Panc1 (cell line): ENCODE measurements at places on chromosomes 5 and 9.

GRCh38 chr9:133075925-133076630 lies 14.3 kb downstream of the CEL start:
- H3K27ac ChIP-seq: no peak overlapping the region
- peak; percentile 17 for DNase-seq
- no peaks in the 10 kb centered on the region for H3K4me1 ChIP-seq
- H3K36me3 ChIP-seq: no peaks in the 10 kb centered on the region
- H3K4me3 ChIP-seq: no peak overlapping the region

GRCh38 chr5:98109561-98110006 lies 663.9 kb upstream of the RGMB start:
- no peaks in the 10 kb centered on the region for H3K36me3 ChIP-seq
- no peak overlapping the region for H3K27ac ChIP-seq
- no peaks in the 10 kb centered on the region for H3K4me1 ChIP-seq
- H3K4me3 ChIP-seq: no peak overlapping the region
- no peak for DNase-seq
- no peaks in the 10 kb centered on the region for H3K27me3 ChIP-seq

- no peaks in the 10 kb centered on the region for H3K36me3 ChIP-seq
- no peaks in the 10 kb centered on the region for H3K27me3 ChIP-seq
- no peak for DNase-seq
- H3K27ac ChIP-seq: no peak overlapping the region
- no peaks in the 10 kb centered on the region for H3K4me1 ChIP-seq
- no peak overlapping the region for H3K4me3 ChIP-seq
These were observed 1.3 kb downstream of the TMEM174 start for GRCh38 chr5:73174100-73174815.

DNA sequence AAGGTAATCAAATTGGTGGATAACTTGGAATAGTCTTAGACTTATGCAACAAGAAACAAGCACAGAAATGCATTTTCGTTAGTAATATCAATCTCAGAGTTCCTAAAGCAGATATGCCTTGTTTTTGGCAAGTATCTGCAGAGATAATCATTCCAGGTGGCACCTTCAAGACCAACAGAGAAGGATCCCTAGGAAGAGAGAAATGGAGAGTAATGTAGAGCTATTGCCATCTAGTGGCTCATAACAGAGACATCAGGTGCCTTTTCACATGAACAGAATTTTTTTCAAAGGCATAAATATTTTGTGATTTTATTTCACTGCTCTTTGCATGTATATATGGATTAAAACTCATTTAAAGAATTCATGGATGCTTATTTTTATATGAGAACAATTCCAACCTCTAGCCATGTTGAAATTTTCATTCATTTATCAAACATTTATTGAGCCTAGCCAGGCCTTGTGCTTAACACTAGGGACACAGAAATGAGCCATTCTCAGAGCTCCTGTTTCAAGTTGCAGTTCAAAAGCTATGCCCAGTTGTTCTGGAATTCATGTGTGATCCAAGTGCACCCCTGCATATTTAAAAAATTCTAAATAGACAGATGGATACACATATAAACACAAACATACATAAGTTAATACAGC lies 117.5 kb upstream of the OR13F1 start:
- H3K4me1 ChIP-seq: no peaks in the 10 kb centered on the region
- DNase-seq: peak; percentile 8
- no peaks in the 10 kb centered on the region for H3K36me3 ChIP-seq
- no peak overlapping the region for H3K4me3 ChIP-seq

GRCh38 chr5:104628911-104629310 lies 1066.3 kb upstream of the NUDT12 start:
- no peak for DNase-seq
- no peak overlapping the region for H3K4me3 ChIP-seq
- no peaks in the 10 kb centered on the region for H3K27me3 ChIP-seq
- no peak overlapping the region for H3K27ac ChIP-seq
- H3K36me3 ChIP-seq: no peaks in the 10 kb centered on the region

GRCh38 chr5:5340206-5340729 lies 82.2 kb upstream of the ICE1 start:
- no peak overlapping the region for H3K4me3 ChIP-seq
- no peaks in the 10 kb centered on the region for H3K36me3 ChIP-seq
- DNase-seq: peak; percentile 24
- H3K4me1 ChIP-seq: no peaks in the 10 kb centered on the region
- no peaks in the 10 kb centered on the region for H3K27me3 ChIP-seq

DNA sequence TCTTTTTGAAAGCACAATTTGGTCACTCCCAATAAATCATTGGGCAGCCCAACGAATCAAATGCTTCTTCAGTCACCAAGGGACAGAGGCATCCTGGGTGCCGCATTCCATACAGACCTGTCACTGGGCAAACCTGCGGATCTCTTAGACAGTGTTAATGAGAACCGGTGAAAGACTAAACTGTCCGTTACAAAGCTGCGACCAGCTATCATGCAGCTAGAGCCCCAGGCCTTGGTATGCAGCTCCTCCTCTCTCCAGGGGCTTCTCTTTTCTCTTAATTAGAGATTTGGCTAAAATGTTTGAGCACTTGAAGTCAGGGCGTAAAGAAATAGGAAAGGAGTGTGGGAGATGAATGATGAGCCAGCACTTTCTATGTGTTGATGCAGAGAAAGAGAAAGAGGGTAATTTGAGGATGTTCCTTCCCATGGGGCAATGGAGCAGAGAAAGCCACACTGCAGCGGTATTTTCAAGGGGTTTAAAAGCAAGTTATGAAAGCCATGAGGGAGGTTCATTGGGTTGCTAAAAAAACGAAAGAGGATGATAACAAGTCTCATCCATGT lies 175.3 kb downstream of the RFK start:
- no peak for DNase-seq
- H3K27me3 ChIP-seq: no peaks in the 10 kb centered on the region
- H3K27ac ChIP-seq: no peak overlapping the region
- H3K4me1 ChIP-seq: no peaks in the 10 kb centered on the region
- H3K36me3 ChIP-seq: no peaks in the 10 kb centered on the region

DNA sequence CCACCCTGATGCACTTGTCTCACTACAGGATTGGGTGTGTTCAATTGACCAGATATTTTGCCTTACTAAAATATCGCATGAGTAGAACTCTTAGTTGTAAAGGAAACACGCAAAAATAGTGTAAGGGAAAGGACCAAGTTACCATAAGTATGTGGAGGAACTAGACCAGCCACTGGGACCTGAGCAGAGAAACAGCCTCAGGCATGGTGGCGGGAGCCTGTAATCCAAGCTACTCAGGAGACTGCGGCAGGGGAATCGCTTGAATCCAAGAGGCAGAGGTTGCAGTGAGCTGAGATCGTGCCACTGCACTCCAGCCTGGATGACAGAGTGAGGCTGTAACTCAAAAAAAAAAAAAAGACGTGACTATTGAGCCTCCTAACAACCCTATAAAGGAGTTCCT lies 117.9 kb upstream of the SPATA31C2 start:
- no peak for DNase-seq
- no peak overlapping the region for H3K4me3 ChIP-seq
- H3K36me3 ChIP-seq: no peaks in the 10 kb centered on the region
- H3K4me1 ChIP-seq: peaks cover 8% of the 10 kb centered on the region
- no peaks in the 10 kb centered on the region for H3K27me3 ChIP-seq
- H3K27ac ChIP-seq: no peak overlapping the region; the same call in 1 of the 2 replicates

DNA sequence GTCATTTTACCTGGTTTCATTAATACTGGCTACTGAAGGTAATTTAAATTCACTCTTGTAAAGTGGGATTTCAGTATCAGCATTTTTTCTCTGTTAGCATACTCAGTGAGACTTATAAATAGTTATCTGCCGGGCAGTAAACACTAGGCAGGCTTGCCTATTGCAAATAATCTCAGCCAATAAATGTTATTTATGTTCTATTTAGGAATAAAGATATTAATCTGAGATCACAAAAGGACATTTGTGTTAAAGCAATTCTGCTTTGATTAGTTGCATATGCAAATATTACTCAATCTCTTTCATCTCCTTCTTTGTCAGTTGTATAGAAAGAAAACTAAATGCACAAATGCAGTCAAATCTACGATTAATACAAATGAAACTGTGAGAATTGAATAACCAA lies 827.8 kb downstream of the TLE4 start:
- no peaks in the 10 kb centered on the region for H3K36me3 ChIP-seq
- no peak for DNase-seq
- H3K27me3 ChIP-seq: no peaks in the 10 kb centered on the region
- H3K4me3 ChIP-seq: no peak overlapping the region
- no peaks in the 10 kb centered on the region for H3K4me1 ChIP-seq

GRCh38 chr9:69317081-69317480 lies 7.9 kb upstream of the ENTREP1 start:
- no peak for DNase-seq
- no peak overlapping the region for H3K27ac ChIP-seq
- H3K4me1 ChIP-seq: no peaks in the 10 kb centered on the region
- H3K4me3 ChIP-seq: no peak overlapping the region
- no peaks in the 10 kb centered on the region; the same call in 1 of the 2 replicates for H3K27me3 ChIP-seq
- H3K36me3 ChIP-seq: no peaks in the 10 kb centered on the region

GRCh38 chr5:53071738-53072137 lies 37.8 kb downstream of the MOCS2 start:
- no peak overlapping the region for H3K27ac ChIP-seq
- no peaks in the 10 kb centered on the region for H3K27me3 ChIP-seq
- H3K36me3 ChIP-seq: peaks cover 25% of the 10 kb centered on the region
- H3K4me3 ChIP-seq: no peak overlapping the region
- DNase-seq: no peak
- H3K4me1 ChIP-seq: peaks cover 3% of the 10 kb centered on the region; the same call in 1 of the 2 replicates

- no peak overlapping the region for H3K27ac ChIP-seq
- H3K4me3 ChIP-seq: no peak overlapping the region
- H3K4me1 ChIP-seq: no peaks in the 10 kb centered on the region
These were observed 11.9 kb downstream of the TNFAIP8 start for GRCh38 chr5:119367502-119368237.

- H3K4me1 ChIP-seq: peaks cover 12% of the 10 kb centered on the region
- H3K36me3 ChIP-seq: no peaks in the 10 kb centered on the region
- no peak overlapping the region for H3K4me3 ChIP-seq
- H3K27ac ChIP-seq: no peak overlapping the region
- no peak for DNase-seq
- no peaks in the 10 kb centered on the region for H3K27me3 ChIP-seq
These were observed 75.0 kb downstream of the PTPDC1 start for GRCh38 chr9:94159069-94159939.

DNA sequence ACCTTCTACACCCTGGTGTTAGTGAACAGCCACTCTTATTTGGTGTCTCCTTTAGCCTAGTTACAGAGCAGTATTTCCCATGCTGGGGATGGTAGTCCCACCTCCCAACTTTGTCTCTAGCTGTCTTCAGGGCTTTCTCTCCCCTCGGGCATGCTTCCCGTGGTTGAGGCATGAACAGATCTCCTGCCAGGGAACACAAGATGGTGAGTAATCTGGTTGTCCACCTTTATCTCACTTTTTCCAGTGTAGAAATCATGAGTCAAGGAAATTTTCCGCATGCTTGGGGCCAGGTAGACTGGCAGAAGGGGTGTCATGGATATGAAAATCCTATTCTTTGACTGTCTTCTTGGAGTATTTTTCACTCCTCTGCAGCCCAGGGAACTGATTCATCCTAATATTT lies 532.9 kb downstream of the ANXA1 start:
- H3K4me3 ChIP-seq: no peak overlapping the region
- H3K27me3 ChIP-seq: no peaks in the 10 kb centered on the region
- no peak overlapping the region for H3K27ac ChIP-seq
- no peak for DNase-seq

DNA sequence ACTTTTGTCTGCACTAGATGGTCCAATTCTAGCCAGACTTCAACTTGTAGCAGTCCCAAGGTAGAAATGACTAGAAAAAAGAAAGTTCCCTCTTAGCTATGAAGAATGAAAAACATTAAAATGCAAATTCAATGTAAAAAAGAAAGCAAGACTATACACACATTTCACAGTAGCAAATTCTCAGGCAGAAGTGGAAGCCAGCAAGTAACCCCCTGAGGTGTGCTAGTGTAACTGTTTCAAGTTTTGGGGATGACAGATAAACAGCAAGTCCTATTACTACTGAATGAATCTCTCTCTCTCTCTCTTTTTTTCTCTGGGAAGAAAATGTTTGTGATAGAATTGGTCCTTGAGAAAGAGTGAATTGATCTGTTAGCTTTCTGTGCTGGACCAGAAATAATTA lies 185.6 kb downstream of the EFNA5 start:
- no peak for DNase-seq
- H3K4me3 ChIP-seq: no peak overlapping the region
- no peak overlapping the region for H3K27ac ChIP-seq
- H3K27me3 ChIP-seq: no peaks in the 10 kb centered on the region
- no peaks in the 10 kb centered on the region for H3K4me1 ChIP-seq

- H3K4me3 ChIP-seq: no peak overlapping the region
- H3K4me1 ChIP-seq: no peaks in the 10 kb centered on the region
- no peaks in the 10 kb centered on the region for H3K36me3 ChIP-seq
- H3K27ac ChIP-seq: no peak overlapping the region
- DNase-seq: no peak
- H3K27me3 ChIP-seq: no peaks in the 10 kb centered on the region
These were observed 73.6 kb downstream of the DOCK2 start for GRCh38 chr5:169710675-169711074.

DNA sequence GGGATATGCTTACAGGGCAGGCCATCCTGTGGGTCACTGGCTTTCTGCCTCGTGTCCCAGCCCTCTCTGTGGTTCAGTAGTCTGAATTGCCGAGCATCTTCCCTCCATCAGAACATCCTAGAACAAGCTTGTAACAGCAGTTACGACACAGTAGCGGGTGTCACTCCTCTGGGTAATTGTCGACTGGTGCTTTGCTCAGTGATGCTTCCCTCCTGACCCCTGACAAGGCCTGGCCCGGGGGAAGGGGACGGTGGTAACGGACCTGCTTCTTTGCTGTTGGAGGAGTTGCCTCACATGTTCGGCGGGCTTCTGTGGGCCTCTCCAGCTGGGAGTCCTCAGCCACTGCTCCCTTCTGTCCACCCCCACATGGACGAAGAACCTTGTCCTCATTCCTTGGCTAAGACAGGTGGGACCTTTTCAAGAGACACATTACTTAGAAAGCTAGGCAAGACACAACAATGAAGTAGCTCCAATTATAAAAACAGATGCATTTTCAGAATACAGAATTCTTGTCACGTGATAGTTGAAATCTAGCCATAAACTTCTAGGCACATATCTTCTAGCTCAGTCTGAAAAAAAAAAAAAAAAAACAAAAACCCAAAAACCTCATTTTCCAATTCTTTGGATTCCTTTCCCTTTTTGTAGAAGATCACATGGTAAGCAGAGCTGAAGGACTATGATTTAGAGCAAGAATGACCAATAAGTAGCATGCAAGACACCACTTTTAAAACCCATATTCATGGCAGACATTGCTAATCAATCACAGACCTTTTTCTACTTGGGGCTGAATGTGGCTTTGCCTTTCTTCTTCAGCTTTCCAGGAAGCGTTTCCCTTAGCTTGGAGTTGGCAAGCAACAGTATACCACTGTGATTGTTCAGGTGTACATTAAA lies 25.0 kb downstream of the HMCN2 start:
- DNase-seq: no peak
- H3K4me1 ChIP-seq: no peaks in the 10 kb centered on the region

DNA sequence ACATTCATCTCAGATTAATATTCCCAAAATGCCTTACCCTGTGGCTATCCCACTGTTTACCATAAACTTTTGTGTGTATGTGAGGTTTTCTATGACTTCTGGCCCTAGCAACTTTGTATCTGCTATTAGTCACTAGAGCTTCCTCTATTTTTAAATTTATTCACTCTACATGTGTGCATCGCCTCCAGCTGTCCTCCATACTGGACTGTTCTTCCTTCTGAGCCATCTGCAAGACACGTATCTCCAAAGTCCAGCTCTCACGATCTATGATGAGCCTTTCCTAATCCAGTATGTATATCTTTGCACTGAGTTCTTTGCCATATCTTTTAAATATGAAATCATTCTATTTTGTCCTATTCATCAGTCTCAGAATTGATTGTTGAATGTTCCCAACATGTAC lies 1.7 kb upstream of the GNG10 start:
- peaks cover 10% of the 10 kb centered on the region for H3K4me1 ChIP-seq
- no peaks in the 10 kb centered on the region for H3K27me3 ChIP-seq
- no peak for DNase-seq
